ENCODE measurements at places on chromosomes 5 and 9.

- DNase-seq = no peak
Observed at GRCh38 chr9:38127271-38127839, 58.3 kb upstream of the SHB start.

DNA sequence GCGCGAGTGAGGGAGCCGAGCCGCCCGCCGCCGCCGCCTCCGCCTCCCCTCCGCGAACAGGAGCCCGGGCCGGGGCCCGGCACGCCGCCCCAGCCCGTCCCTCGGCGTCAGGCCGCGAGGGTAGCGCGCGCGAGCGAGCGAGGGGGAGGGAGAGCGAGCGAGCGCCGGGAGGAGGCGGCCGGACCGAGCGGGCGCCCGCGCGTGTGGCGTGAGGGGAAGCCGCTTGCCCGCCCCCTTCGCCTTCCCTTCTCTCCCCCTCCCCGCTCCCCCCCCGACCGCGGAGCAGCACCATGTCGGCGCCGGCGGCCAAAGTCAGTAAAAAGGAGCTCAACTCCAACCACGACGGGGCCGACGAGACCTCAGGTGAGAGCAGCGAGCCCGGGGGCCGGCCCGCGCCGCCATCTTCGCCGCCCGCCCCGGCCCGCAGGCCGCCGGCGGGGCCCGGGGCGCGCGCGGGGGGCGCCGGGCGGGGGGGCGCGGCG lies 312 bp downstream of the SET start:
- DNase-seq = peak; percentile 67

- DNase-seq = no peak
Observed at GRCh38 chr5:131984956-131985665, 26.3 kb downstream of the ACSL6 start.

GRCh38 chr9:19408316-19408692 lies 505 bp upstream of the ACER2 start:
- DNase-seq = peak; percentile 67

- no peak for DNase-seq
Observed at GRCh38 chr5:169301986-169302385, 1.0 kb upstream of the SLIT3 start.

GRCh38 chr5:40831346-40832210 lies 3.4 kb downstream of the RPL37 start:
- no peak for DNase-seq

GRCh38 chr9:88388886-88389605 lies 802 bp downstream of the SPIN1 start:
- peak; percentile 80 for DNase-seq

DNA sequence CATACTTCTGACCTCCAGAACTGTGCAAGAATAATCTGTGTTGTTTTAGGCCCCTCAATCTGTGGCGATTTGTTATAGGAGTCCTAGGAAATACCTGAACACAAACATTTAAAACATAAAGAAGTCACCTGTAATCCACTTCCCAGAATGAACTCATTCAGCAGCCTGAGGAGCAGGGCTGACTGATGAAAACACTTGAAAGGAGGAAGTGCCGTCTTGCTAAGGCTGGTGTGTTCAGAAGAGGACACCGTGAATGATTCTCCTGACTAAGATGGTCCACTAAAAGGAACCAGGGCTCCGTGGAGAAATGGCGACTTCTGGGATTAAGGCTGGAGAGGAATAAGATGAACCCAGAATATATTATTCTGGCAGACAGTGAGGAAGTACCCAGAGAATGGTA lies 18.7 kb upstream of the MARCHF6 start:
- DNase-seq = no peak

DNA sequence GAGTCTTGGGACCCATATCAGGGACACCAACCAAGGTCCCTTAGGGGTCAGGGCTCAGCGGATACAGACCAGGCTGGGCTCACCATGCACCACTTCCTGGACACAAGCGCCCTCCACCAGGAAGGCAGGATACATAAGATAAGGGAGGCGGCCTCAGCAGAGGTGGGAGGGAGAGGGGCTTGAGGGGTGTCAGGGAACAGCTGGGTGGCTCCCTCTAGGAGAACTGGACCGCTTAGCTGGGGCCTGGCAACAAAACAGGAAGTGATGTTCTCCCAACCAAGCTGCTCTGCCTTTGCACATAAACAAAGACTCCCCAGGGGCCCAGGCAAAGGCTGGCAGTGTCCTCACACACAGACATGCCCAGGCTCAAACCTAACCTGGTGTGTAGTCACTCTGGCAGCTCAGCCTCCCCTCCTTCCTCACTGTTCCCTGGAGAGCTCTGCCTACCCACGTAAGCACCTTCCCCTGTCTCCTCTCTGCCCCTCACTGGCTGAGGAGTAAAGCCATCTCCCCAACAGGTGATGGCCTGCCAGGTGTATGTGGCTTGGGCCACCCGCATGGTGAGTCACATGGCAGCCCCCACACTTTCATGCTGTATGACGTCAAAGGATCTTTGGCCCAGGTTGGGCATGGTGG lies 5.8 kb upstream of the BICD2 start:
- DNase-seq = no peak

DNA sequence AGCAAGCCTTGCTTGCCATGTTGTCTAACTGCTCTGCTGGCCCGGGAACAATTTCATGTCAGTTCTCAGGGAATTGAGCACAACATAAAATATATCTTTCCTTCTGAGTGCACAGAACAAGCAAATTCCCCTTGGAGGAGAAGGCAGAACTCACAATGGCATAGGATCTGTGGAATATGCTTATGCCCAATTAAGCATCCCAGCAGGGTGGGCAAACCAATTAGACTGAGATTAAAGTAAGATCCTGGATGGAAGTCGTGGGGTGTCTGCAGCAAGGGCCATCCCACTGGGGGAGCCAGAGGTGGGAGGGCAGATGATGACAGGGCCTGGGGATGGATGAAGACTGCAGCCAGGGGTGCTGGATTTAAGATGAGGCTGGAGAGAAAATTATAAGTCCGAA lies 114.1 kb downstream of the BRINP1 start:
- no peak for DNase-seq

GRCh38 chr9:94664801-94665200 lies 25.5 kb upstream of the FBP1 start:
- DNase-seq = no peak

- no peak for DNase-seq
Observed at GRCh38 chr5:181283347-181283746, 22.4 kb upstream of the TRIM52 start.

GRCh38 chr9:77438653-77439052 lies 209.5 kb downstream of the GNA14 start:
- no peak for DNase-seq
